Lung microvascular endothelial cell (primary cell): ENCODE measurements at places on chromosomes 4 and X. TPM values are rescaled to one million over a fixed set of nuclear protein-coding genes. Genes with fewer than 3 reads are reported as not detected.

DNA sequence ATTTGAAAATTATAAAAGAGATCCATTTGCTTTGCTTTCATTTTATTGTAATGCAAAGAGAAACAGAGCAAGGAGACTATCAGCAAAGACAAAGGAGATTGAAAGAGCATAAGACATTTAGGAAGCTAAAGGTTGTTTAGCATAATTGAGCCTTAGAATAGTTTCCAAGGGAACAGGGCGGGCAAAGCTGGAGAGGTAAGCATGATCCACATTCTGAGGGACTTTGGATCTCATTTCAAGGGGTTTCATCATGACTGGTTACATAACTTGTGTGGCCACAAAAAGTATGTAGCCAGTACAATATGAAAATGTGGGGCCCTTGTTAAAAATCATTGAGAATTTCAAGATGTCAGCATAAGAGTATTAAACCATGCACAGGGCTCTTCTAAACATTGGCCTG, 406.5 kb downstream of the RPA4 start:
- no peak for DNase-seq

- no peak for DNase-seq
Observed at GRCh38 chr4:5019796-5020195, 538 bp upstream of the CYTL1 start.

DNA sequence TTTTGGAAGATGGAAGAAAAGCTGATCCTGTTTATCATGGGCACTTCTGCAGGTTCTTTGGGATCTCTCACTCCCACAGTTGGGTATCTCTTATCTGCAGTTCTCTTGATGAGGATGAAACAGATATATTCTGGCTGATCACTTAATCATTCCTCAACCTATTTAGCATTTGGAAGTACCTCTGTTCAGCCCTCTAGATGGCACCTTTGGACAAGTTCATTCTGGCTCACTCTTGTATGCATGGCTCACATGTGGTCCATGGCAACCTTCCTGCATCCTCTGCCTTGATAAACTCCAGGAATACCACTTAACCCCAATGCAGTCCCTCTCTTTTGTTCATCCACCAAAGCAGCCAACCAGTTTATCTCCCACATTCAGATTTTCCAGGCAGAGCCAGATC, 74.2 kb downstream of the SMARCA5 start:
- peak; percentile 13 for DNase-seq

DNA sequence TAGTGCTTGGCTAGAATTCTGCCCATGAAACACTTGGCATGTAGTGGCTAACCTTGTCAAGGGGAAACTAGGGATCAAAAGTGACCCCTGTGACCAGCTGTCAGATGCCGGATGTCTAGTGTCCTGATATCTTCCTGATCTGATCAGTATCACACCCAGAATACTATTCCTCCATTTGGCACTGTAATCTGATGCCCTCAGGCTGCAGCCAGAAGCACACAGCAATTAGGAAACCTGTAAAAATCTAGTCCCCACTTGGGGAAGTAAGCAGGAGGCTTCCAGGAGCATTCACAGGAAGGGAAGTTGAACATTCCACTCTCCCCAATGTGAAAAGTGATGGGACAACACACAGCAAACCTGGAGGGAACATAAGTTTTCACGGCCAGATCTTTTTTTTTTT, 125.1 kb downstream of the HS6ST2 start:
- no peak for DNase-seq

GRCh38 chr4:38659346-38659745, 4.7 kb upstream of the KLF3 start:
- no peak for DNase-seq

DNA sequence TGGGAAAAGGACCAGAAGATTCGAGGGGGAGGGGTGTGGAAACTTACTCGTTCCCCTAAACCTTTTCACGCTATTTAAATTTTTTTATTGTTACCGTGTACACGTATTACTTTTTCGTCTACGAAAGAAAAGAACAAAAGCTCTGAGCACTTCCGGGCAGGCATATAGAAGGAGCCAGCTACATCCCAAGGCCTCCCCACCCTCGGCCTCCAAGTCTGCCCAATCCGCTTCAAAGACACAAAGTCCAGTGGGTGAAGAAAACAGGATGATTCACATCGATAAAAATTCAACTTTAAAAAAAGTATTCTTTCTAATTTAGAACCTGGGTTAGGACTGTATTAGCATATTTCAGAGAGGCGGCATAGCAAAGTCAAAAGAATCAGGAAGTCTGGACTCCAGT, 23.1 kb downstream of the SEL1L3 start:
- DNase-seq = no peak

DNA sequence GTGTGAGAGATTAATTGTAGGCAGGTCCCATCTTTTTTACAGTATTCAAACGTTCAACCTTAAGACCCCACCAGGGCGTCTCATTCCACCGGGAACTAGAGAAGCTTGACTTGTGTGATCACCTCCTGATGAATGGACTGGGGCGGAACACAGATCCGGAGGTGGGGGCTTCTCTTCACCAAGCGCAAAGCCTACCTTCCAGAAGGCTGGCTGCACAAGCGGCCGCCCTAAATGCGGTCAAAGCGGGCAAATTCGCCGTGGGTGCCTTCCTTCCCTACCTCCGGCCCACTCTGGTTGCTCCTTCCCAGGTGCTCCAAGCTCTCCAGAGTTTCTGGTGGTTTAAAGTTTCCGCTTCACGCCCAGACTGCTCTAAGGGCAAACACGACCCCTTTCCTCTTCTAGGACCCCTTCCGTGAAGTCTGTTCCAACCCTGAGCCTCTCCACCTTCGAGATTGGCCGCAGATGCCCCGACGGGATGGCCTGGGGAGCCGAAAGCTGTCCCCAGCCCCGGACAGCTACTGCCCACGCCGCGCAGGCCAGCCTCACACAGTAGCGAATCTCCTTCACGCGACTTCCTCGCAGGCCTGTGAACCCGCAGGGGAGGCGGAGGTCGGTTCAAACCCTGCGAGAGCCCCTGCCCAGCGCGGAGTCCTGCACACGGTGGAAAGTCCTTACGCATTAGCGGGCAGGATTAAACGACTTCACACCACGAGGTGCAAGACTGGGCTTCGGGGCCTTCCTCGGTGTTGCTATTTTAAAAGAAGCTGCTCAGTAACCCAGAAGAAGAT, 1.6 kb upstream of the WWC2 start:
- no peak for DNase-seq

DNA sequence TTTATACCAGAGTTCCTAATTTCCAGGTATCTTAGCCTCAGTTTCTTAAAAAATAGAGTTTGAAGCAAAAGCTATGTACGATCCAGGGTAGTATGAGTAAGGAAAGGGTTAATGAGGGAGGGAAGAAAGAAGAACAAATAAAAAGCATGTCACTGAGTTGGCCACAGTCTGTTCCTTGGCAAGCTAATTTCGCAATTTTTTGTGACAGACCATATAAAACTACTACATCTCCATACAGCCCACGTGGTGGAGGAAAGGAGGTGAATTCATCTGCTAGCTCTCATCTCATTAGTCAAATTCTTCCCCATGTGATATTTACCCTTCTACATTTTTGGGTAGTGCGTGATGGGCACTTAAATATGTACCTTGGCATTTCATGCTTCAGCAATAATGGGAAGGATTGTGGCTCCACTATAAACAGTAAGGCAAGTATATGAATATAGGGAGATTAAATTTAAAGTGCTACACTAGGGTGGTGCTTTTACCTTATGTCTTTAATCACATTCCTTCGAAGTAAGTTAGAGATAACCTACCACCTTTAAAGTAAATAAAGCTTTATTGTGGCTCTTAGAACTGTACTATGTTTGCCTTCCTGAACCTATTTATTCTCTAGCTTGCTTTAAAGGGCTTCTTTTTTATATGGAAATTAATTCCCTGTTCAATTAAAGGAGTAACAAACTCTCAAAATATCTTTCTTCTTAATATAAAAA, 102.1 kb upstream of the VAMP7 start:
- no peak for DNase-seq

- DNase-seq = no peak
Observed at GRCh38 chr4:152189451-152190179, 346.3 kb downstream of the FBXW7 start.

GRCh38 chr4:48832571-48832970, 1.7 kb downstream of the OCIAD1 start:
- no peak for DNase-seq

- peak; percentile 87 for DNase-seq
Observed at GRCh38 chrX:71543316-71543715, 10.4 kb downstream of the OGT start.

- no peak for DNase-seq
Observed at GRCh38 chr4:46656071-46656470, 253.0 kb downstream of the COX7B2 start.

GRCh38 chr4:68360231-68360968, 10.5 kb upstream of the YTHDC1 start:
- DNase-seq = no peak

DNA sequence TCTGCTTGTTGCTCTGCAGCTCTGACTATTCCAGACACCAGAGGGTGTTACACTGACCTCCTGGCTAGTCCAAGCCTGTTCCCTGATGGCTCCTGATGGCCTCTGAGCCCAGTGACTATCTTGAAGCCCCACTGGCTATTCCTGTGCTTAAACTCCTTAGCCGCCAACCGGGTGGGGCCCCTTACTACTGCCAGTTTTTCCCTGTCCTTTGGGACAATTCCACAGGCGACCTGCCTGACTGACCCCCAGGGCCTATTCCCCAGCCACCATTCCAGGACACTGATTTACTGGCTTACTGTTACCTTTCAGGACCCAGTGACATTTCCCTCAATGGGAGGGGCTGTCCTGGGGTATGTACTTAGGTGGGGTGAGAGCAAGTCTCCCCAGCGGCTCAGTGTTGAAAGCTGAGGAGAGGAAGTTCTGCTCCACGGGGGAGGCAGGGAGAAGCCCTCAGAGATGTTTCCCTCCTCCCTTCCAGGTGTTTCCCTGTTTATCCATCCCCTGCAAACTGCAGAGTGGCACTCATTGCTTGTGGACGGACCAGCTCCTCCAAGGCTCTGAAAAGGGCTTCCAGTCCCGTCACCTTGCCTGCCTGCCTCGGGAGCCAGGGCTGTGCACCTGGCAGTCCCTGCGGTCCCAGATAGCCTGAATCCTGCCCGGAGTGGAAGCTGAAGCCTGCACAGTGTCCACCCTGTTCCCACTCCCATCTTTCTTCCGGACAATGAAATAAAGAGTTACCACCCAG, 4.0 kb downstream of the TIMP1 start:
- DNase-seq = no peak

DNA sequence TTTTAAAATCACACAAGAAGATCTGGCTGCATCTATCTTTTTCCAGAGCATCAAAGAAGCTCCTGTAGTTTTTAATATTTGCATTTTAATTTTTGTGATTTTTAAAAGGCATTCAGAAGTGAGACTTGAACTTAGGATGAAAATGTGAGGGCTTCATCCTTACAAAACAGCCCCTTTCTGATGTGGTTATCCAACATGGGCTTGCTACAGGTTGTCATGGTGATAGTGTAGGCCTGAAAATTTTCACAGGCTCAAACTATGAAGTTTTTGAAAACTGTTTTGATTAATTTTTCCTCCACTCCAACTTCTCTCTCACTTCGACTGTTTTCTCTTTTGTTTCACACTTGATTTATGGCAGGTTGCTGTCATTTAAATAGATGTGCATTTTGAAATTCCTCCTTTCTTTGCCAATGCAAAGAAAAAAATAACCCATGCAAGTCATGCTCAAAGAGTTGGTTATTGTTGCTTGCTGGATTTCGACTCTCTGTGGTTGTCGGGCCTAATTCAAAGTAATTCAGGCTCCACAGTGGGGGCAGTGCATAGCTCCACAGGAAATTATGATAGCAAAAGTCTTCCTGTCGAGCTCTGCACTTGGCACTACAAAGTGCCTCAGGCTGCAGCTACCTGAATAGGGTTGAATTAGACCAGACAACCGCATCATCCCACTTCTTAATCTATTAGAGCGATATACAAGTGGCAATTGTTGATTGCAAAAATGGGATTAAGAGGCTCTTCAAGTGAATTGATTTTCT, 201.0 kb upstream of the GPR101 start:
- no peak for DNase-seq

DNA sequence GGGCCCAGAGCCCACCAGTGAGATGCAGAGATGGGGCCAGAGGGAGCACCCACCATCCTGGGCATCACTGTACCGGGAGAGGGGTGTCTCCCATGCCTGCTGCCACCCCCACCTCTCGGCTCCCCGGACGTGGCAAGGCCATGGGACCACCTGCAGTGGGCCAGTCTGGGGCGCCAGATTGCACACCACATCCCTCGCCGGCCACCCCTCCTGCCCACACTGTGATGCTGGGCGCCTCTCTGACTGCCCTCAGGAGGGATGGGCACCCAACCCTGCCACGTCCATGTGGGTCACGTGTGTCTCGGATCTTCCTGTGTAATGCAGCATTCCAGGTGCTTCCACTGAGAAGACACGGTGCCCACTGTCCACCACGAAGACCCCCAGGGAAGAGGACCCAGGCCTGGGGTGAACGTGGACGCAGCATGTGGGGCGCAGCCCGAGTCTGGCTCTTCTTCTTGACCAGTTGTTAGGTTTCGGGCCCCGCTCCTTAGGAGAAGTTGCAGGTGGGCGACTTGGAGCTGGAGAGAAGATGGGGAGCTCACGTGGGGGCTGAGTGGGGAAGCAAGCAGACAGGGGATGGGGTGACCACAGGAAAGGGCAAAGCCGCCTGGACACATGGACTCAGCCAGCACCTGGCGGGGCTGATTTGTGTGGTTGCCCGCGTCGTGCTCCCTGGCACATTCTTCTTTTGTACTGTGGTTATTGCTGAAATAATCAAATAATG, 47.7 kb downstream of the ZFYVE28 start:
- no peak for DNase-seq

- DNase-seq = no peak
Observed at GRCh38 chr4:81207828-81208227, 7.2 kb downstream of the PRKG2 start.

The ZFP42 gene
- total RNA-seq = under 0.01 TPM in 1 of 2 replicates, not detected in the other

The FDCSP gene
- not detected in 2 replicates for total RNA-seq

The SLC38A5 gene
- total RNA-seq = 4.2 and 12.2 TPM in 2 replicates

The ADGRG4 gene
- total RNA-seq = under 0.01 TPM in 1 of 2 replicates, not detected in the other

The CXCL13 gene
- not detected in 2 replicates for total RNA-seq

The XAGE2 gene
- not detected in 2 replicates for total RNA-seq

The PLXNA3 gene
- 3.7 and 6.3 TPM in 2 replicates for total RNA-seq

The SPACA5 gene
- total RNA-seq = not detected in 2 replicates

The LIN54 gene
- 6.3 and 7.5 TPM in 2 replicates for total RNA-seq

The JAKMIP1 gene
- total RNA-seq = not detected in 2 replicates

The CCKAR gene
- total RNA-seq = not detected in 2 replicates
